Substantia nigra (tissue), 51 donors: ENCODE measurements at places on chromosomes 4 and X.
A peak's percentile ranks its signal among the peaks of the same experiment; 100 is the strongest.

DNA sequence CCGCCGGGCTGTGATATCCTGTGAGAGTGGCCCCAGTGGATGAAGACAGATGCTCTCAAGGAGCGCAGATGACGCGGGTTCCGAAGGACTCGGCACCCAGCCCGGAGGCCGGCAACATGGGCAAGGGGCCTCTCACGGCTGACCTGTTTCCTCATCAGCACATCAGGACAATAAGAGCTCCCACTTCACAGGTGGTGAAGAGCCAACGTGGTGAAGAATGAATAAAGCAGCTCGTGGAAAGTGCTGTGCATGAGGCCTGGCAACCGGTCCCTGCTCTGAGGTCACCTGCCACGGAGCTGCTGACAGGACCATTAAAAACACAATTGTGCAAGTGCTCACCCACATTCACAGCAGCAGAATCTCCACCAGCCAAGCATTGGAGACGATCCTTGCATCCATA lies 22.9 kb downstream of the ABLIM2 start:
- DNase-seq, result no peak

- DNase-seq, result peak; percentile 68
These were observed at the start of gene REST for GRCh38 chr4:56907489-56908205. Gene REST (plus strand): TSS chr4:56907900. CDS start chr4:56910639, 2,739 bp downstream.

GRCh38 chrX:53089224-53089842 lies 4.6 kb upstream of the KANTR start:
- no peak for DNase-seq

DNA sequence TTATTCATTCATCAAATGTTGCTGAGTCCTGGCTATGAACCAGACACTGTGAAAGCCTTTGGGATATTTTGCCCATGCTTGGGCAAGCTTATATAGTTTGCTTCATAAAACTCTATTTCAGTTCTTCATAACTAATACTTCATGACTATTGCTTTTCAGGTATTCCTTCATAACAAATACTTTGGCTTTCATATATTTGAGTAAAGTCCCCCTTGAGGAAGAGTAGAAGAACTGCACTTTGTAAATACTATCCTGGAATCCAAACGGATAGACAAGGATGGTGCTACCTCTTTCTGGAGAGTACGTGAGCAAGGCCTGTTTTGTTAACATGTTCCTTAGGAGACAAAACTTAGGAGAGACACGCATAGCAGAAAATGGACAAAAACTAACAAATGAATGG lies 1.7 kb upstream of the AFP start:
- DNase-seq, result no peak

GRCh38 chr4:183173580-183174526 lies 74.8 kb downstream of the WWC2 start:
- no peak for DNase-seq

GRCh38 chrX:70289168-70289792 lies 447 bp downstream of the PDZD11 start:
- no peak for DNase-seq

- DNase-seq, result no peak
These were observed 11.6 kb downstream of the PDZD4 start for GRCh38 chrX:153818571-153819383.

GRCh38 chr4:138005486-138005885 lies 236.7 kb downstream of the SLC7A11 start:
- DNase-seq, result no peak

DNA sequence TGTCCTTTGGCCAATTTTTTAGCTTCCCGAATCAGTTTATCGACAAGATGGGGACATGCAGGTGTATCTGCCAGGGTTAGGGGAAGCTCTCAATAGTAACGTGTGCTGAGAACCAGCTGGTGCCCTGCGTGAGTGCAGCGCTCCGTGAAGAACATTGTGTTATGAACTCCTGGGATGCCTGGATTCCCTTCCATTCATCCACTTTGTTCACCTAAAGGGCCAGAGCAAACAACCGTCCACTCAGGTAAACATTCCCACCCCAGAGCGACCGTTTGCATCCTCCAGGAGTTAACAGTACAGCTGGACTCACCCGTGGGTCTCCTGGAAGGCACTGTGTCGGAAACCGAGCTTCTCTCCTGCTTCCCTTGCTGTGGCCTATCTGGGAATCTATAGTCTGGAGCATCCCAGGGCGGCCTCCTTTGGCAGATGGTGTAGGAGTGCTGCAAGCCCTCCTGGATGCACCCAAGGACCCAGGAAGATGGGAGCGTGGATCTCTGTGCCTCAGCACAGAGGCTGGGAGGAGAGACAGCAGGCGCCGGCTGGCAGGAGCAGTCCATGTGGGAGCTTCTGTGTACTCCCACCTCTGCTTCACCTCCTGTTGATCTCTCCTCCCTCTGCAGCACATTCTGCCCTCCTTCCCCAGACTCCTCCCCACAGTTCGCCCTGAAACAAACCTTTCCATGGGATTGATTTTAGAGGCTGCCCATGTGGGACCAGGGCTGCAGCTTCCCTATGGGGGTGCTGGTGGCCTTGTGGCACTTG lies 62.7 kb downstream of the SHROOM2 start:
- no peak for DNase-seq

GRCh38 chrX:41332005-41332404 lies 2.0 kb upstream of the DDX3X start:
- DNase-seq, result no peak

- DNase-seq, result no peak
These were observed 25.1 kb downstream of the DDX60 start for GRCh38 chr4:168293386-168293975.

DNA sequence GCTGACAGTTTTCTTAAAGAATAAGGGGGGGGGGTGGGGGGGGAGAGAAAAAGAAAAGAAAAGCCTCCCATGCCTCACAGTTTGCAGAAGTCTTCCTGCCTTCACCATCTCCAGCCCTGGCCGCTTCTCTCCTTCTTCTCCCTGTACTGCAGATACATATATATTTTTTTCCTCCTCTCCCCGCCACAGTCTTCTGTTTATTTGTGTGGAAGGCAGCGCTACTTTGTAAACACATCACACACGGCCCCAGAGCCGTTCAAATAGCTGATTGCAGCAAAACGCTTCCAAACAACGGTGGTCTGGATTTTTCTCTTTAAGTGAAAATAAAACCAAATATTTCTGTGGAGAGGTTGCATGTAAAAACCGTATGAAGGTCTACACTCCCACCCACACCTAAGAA lies 732 bp downstream of the NLGN4X start:
- peak; percentile 0 for DNase-seq

DNA sequence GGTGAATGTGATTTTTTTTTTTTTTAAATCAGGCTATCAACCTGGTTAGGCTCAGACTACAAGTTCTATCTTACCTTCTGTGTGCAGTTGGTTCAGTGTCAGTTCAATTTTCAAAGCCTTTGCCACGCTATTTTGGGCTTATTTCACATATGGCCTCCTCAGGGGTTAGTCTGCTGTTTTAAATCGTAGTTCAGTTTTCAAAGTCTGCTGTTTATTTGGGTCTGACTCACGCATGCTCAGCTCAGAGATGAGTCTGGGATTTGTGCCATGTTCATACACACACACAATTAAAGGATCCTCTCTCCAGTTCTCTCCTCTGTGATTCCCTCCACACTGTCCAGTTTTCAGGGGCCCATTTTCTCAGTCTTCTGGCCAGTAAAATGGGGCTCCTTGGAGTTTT lies 32.3 kb upstream of the ZFX start:
- DNase-seq, result peak; percentile 15

DNA sequence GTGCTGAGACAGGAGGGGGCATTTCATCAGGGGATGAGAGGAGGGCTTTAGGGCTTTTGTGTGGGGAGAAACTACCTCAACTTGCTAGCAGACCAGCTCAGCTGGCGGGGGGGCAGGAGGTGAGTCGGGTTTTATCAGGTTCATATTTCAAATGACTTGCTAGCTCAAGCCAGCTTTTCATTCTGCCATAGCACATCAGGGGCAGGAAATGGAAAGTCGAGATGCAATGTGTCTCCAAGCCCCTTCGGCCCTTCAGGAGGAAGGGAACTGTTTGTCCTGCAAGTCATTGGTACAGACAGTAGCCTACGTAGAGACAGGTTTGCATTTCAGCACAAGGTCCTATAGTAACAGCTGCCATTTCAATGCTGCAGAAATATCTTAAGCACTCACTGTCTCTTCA lies 194.1 kb downstream of the PTTG2 start:
- no peak for DNase-seq

- no peak for DNase-seq
These were observed 292.9 kb downstream of the IL1RAPL1 start for GRCh38 chrX:28880136-28880535.

DNA sequence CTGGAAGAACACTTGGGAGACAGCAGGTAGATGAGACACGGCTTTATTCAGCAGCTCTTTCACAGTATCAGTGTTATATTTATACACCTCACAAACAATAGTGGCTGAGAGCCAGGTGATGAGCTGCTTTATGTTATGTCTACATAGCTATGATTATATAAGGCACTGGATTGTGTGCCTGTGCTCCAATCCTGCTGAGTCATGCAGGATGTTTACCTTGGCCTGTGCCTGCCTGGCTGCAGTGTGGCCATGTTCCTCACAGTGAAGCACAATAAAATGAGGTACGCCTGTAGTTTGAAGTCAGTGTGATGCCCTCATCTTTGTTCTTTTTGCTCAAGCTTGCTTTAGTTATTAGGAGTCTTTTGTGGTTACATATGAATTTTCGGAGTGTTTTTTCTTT lies 31.3 kb downstream of the CXCL13 start:
- no peak for DNase-seq

- no peak for DNase-seq
These were observed 148.2 kb upstream of the FAT1 start for GRCh38 chr4:186871856-186872255.

GRCh38 chrX:105173071-105173470 lies 47.4 kb downstream of the TEX13A start:
- DNase-seq, result no peak
